ENCODE measurements at places on chromosomes 4 and X.

DNA sequence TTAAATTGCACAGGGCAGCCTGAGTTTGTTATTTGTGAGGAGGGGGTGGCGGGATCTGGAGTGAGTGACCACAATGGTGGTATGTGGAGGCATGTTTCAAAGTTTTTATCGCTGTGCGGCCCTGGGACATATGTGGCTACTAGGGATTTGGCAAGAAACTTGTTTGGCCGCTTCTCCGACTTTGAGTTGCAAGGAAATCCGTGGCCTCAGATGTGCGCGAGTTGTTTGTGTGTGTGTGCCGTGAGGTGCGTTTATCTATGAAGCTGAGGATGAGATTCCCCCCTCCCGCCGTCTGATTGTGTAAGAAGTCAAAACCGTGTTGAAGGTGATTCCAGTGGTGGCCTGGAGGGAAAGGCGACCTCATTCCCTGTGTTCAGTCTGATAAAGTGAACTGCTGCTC, 1.4 kb downstream of the JADE3 start:
- no peak for DNase-seq

DNA sequence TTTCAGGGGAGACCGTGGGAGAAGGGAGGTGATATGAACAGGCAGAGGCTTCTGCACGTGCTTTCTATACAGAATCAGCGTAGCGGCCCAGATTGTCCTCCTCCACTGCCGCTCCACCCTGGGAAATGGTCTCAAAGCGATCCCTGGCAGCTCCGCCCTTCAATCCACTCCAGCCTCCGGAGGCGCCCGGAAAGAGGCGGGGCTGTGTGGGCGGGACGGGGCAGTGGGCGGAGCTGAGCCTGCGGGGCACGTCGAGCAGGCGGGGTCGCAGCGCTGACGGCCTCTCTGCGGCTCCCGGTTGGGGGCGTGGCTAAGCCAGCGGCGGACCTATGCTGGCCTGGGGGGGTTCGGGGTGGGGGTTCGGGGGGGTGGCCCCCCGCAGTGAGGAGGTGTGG, 210 bp upstream of the SMIM10L2A start:
- DNase-seq, result peak; percentile 73

GRCh38 chr4:84498203-84498934, 723 bp downstream of the NKX6-1 start:
- no peak for DNase-seq

DNA sequence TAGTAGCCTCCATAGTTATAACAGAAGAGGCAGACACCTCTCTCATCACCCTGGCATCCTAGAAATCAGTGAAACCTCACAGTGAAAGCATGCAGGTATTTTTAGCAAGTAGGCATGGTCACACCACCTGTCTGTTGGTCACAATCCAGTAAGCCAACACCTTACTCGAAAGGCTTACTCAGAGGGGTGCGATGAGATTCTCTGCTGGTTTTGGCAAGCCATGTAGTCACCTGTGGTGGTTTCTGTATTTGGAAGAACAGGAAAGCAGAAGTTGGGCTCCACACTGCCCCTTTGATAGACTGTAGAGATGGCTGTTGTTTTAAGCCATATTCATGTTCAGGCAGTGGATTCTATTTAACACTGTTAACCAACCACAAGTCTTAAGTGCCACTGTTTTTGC, 134.7 kb downstream of the DCLK2 start:
- no peak for DNase-seq

DNA sequence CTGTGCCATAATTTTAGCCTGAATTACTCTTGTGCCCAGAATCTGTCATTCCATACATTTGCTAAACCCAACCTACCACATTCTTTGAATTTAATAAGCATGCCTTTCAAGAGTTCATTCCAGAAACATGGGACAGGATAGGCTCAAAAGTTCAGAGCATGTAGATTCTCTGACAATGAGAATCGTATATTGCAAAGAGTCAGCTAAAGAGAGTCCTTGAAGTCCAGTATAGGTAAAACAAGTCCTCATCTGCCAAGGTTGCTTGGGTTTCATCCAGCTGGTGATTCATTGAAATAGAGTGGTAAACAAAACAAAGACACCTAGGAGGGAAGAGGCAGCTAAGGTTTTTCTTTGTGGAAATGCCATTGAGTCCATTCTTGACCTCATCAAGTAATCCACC, 249.3 kb upstream of the DIPK2B start:
- no peak for DNase-seq

- DNase-seq, result no peak
These were observed 1306.6 kb upstream of the PABPC4L start for GRCh38 chr4:135508006-135508714.

GRCh38 chrX:54979432-54979831, 14.6 kb downstream of the PFKFB1 start:
- DNase-seq, result no peak

- DNase-seq, result no peak
These were observed 36.3 kb upstream of the MYOZ2 start for GRCh38 chr4:119099227-119099810.

DNA sequence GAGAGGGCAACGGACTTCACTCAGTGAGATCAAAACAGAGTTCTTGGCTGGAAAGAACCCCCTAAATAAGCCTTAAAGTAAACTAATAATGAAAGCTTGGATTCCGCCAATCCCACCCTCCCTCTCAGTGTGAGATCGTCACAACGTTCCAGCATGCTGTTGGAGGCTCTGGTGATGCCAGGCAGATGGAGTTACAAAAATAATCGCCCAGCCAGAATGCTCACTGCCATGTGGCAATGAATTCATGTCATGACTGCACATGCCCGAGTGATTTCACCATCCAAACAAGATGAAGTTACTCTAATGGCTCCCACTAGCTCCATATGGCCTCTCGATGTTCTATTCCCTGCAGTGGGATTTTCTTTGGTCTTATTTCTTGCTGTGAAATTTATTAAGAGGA, 248.0 kb downstream of the SPATA18 start:
- DNase-seq, result no peak

GRCh38 chrX:70527053-70527452, 82.4 kb downstream of the DLG3 start:
- DNase-seq, result no peak

DNA sequence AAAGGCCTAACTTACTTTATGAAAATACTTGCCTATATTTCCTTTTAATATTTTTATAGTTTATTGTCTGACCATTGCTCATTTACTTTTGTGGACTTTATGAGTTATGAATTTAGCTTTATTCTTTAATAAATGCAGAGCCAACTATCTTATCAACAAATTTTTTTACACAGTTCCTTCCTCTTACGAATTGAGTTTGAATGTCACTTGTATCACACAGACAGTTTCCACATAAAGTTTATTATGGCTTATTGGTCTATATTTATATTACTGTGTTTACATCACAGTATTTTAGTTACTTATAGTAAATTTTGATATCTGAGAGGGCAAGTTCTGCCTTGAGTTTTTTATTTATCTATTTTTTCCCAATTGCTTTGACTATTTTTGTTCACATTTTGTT, 450.6 kb downstream of the C4orf33 start:
- no peak for DNase-seq

DNA sequence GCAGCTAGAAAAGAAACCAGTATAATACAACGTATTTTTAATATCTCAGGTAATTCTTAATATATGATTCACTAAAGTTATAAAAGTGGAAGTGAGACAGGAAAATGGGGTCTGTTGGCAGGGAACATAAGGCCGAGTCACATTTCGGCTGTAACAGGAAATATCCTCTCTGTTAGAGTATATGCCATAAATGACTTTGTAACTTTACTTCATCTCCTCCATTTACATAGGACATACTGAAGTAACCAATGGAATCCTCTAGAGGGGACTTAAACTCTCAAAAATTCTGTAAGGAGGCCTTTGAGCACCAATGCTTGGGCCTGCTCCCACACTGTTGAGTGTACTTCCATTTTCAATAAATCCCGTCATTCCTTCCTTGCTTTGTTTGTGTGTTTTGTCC, 71.3 kb downstream of the ANKRD17 start:
- DNase-seq, result no peak

GRCh38 chr4:124934916-124935315, 222.4 kb upstream of the ANKRD50 start:
- no peak for DNase-seq

DNA sequence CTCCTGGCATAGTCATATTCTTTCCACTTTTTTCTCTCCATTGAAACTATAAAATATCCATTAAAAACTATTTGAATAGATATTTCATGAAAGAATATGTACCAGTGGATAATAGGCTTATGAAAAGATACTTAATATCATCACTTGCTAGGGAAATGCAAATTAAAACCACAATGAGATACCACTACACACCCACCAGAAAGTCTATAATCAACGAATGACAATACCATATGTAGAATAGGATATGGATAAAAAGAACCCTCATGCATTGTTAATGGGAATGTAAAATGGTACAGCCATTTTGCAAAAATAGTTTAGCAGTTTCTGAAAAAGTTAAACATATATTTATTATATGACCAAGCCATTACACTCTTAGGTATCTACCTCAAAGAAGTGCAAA, 218.7 kb upstream of the GPC4 start:
- DNase-seq, result no peak

- DNase-seq, result peak; percentile 91
These were observed 1417.3 kb downstream of the STIM2 start for GRCh38 chr4:28277931-28278330.

GRCh38 chr4:62806816-62807215, 1602.4 kb downstream of the TECRL start:
- no peak for DNase-seq

DNA sequence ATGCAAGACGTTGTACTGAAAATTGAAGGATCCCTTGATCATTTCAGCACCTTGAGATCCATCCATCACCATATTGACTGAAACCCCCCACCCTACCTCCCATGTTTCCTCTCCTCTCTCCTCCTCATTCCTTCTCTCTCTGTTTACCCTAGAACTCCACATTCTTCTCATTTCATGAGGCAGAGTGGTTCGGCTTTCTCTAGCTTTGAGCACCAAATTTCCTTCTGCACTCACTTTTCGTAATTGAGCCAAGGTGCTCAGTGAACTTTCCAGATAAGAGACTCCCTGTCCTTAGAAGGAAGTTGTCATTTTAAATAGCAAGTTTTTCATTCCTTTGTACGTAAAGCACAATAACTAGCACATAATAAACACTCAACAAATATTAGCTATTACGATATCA, 108.3 kb upstream of the SLC34A2 start:
- no peak for DNase-seq

- no peak for DNase-seq
These were observed 53.8 kb upstream of the ABCG2 start for GRCh38 chr4:88212253-88212561.

DNA sequence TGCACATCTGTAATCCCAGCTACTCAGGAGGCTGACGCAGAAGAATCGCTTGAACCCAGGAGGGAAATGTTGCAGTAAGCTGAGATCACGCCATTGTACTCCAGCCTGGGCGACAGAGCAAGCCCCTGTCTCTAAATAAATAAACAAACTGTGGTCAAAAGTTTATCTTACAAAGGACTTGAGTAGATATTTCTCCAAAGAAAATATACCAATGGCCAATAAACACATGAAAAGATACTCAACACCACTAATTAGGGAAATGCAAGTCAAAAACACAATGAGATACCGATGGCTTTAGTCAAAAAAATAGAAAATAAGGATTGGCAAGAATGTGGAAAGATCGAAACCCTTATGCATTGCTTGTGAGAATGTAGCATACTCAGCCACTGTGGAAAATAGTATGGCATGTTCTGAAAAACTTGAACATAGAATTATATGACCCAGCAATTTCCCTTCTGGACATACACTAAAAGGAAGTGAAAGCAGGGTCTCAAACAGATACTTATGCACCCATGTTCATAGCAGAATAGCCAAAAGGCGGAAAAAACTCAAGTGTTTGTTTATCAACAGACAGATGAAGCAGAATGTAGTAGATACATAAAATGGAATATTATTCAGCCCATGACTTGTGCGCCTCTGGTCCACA, 2.0 kb upstream of the CFAP97 start:
- DNase-seq, result no peak

GRCh38 chrX:84909151-84909550, 94.5 kb upstream of the APOOL start:
- no peak for DNase-seq

DNA sequence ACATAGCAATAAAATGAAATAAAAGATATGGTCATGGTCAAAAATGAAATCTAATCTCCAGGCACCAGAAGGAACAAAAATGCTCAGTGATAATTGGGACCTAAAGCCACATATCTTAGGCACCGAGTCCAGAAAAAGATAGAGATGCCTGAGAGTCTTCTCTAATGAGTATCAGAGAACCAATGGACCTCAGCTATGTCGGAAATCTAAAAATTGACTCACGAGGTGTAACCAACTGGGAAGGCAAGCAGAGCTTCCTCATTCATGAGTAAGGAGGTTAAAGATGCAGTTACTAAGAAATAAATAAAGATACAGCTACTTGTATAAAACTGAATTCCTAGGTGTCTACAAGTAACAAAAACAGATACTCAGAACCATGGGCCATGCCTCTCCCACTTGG, 72.1 kb downstream of the KLHL34 start:
- DNase-seq, result no peak

DNA sequence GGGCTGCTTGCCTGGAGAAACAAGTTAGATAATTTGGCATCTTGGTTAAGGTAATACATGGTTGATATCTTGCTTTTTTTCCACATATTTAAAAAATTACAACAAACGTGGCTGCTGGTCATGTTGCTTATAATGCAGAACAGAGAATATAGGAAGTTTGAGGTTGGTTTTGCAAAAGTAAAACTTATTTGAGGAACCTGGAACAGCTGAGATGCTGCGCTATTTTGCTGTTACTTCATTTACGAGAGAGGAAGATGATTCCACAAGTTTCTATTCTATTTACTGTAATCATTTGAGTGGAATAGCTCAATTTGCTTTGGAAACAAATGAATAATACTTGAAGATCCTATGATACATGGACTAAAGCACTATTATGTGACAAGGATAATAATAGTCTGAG, 118.9 kb downstream of the TMA16 start:
- peak; percentile 68 for DNase-seq

DNA sequence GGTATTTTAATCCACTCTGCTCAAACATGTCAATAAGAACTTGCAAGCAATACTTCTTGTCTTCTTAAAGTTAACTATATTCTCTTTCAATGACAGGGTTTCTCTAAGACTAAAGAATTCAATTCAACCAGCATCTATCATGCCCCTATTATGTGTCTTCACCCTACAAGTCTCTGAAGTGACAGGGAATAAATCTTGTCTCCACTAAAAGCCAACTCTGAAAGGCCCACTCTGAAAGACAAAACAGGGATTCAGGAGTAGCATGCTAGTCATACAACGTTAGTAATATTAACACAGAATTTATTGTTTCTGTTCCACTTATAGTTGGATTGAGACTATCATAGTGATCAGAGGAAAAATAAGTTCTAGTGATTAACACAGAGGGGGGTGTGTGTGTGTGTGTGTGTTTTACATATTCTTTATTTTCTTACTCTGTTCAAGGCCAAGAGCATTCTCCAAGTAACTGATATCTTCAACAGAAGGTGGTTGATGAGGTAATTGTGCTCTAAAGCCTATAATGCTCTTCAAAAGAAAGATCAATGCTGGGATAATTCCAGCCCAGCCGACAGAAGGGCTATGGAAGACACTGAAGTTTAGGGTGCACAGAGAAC, 122.4 kb upstream of the DCLK2 start:
- DNase-seq, result no peak

DNA sequence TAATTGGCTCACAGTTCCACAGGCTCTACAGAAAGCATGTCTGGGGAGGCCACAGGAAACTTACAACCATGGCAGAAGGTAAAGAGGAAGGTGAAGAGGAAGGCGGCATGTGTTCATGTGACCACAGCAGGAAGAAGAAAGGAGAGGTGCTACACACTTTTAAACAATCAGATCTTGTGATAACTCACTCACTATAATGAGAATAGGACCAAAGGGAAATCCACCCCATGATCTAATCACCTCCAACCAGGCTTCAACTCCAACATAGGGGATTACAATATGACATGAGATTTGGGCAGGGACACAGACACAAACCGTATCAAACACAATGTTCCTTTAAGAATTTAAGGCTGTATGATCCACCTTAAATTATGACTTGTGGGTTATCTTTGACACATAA, 10.5 kb upstream of the PGM2 start:
- no peak for DNase-seq

Measured in pons (tissue), 1 donor.